H1 (cell line): ENCODE measurements at places on chromosomes 3 and 15. TPM values are rescaled to one million over a fixed set of nuclear protein-coding genes. Genes with fewer than 3 reads are reported as not detected.

DNA sequence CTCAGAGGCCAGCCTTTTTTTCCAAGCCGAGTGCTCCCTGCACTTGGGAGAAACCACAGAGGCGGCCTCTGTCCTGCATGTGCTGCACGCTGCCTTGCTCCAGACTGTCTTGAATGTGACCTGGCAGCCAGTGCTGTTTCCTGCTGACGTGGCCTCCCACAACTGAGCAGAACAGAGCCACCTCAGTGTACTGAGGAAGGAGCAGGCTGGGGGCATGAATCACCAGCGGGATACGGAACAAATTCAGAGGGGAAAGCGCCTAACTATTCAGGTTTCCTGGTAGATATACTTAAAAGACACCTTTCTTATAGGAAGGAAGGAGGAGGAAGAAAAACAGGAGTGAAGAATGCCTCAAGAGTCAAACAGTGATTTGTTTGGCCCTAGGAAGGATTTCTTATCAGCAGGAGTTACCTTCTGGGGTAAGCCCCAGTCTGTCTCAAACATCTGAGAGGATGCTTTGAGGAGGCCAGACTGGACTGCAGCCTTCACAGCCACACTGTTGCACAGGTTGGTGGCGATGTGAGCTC lies 114.0 kb downstream of the FNDC3B start:
- DNase-seq, result no peak

DNA sequence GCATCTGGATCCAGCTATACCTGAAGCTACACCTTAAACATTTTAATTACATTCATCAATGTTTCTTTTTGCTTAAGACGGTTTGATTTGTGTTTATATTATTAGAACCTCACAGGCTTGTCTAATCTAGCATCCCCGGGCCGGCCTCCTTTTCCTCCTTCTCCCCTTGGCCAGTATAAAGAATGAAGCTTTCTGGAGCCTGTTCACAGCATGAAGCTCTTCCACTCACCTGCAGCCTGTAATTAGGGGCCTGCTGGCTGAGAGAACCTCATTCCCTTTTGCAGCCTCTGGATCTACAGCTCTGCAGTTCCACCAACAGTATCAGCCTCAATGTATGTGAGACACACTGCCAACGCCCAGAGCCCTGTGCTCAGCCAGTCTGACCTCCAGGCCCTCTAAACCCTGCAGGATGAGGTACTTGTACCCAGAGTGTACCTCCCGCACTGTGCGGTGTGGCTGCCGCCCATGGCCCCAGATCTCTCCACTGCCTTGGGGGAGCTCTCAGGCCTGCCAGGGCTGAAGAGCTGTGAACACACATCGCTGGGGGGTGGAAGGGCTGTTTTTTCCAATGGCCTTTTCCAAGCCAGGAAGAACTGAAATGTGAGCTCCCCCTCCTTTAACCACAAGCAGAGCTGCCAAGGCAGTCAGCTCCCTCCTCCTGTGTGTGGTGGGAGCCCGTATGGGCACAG lies 114.7 kb upstream of the ALDH1A3 start:
- DNase-seq, result no peak

DNA sequence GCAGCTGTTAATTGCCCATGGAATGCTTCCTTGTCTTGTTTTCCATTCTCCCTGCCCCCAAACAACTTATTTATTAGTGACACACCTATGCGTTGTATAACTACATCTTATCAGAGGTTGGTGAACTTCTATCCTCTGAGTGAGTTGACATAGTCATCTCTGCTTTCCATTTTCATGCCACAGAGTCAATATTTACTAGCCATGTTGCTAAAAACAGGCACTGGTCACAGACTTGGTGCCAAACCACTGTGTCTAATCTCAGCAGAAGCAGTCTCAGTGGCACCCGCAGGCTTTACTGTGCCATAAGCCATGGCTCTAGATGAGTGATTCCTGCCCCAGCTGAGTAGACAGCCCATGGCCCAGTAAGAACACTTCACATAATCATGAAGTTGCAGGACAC lies 26.5 kb downstream of the DAPK2 start:
- no peak for DNase-seq

GRCh38 chr3:31247850-31248562 lies 284.7 kb upstream of the STT3B start:
- DNase-seq, result no peak

DNA sequence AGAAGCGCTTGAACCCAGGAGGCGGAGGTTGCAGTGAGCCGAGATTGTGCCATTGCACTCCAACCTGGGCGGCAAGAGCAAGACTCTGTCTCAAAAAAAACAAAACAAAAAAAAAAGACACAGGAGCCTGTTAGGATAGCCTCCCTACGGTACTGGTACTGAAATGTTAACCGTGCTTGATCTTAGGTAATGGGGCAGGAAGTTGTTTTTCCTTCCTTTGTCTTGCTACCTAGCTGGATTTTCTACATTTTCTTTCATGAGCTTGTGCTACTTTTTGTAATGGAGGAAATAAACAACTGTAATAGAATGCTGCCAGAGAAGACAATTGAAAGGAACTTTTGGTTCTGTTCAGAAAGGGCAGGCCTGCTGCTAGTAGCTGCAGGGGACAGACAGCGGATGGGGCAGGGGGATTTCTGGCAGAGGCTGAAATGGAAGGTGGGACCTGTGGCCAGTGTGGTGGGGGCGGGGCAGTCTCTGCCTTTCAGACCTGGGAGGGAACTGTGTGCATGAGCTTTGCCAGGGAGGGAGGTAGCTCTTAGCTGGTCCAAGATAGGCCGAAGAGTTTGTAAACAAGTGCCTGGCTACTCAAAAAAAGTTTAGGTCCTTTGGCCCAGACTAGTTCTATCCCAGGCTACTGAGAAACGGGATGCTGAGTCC lies 49.0 kb upstream of the SEMA4B start:
- DNase-seq, result peak; percentile 82

Gene CHST14
- total RNA-seq, result 17.7 and 20.3 TPM in 2 replicates

- peak; percentile 20 for DNase-seq
Measured at GRCh38 chr15:89652131-89652530, 3.1 kb downstream of the KIF7 start.

DNA sequence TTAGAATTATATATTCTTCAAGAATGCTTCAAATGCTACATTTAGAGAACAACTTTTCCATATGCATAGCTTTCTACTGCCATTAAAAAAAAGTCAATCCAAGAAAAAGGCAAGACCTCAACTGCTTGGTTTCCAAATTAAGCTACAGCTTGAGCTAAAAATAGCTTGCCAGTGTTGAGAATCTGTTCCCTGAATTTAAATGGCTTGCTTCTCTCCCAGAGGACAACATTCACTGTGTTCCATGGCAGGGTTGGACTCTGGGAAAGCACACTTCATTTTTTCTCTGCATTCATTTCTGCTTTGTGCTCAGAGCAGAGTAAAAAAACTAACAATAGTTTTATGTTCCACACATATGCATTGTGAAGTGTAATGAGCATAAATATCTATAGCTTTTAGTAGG lies 50.3 kb upstream of the ACTL6A start:
- no peak for DNase-seq

DNA sequence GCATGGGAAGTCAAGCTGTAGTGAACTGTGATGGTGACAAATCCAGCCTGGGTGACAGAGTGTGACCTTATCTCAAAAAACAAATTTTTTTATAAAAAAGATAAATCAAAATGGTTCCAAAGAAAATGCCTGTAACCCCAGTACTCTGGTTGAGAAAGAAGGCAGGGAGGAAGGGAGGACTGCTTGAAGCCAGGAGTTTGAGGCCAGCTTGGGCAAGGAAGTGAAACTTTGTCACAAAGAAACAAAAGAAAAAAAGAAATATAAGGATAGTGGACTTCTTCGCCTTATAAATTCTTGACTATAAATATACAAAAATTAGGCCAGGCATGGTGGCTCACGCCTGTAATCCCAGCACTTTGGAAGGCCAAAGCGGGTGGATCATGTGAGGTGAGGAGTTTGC lies 34.1 kb downstream of the SMARCC1 start:
- no peak for DNase-seq

GRCh38 chr15:90160781-90161727 lies 40.1 kb upstream of the SEMA4B start:
- DNase-seq, result peak; percentile 55

Gene SERPINI2
- 0.25 and 0.26 TPM in 2 replicates for total RNA-seq

GRCh38 chr3:197028728-197029510 lies 698 bp downstream of the MELTF start:
- DNase-seq, result peak; percentile 61

GRCh38 chr15:30990446-30991254 lies 778 bp downstream of the MTMR10 start:
- no peak for DNase-seq

GRCh38 chr3:143506190-143506589 lies 342.1 kb downstream of the SLC9A9 start:
- no peak for DNase-seq

Gene CHRNA3
- 2.1 TPM in 2 replicates for total RNA-seq

Gene STRIT1
- total RNA-seq, result 0.38 and 0.47 TPM in 2 replicates

DNA sequence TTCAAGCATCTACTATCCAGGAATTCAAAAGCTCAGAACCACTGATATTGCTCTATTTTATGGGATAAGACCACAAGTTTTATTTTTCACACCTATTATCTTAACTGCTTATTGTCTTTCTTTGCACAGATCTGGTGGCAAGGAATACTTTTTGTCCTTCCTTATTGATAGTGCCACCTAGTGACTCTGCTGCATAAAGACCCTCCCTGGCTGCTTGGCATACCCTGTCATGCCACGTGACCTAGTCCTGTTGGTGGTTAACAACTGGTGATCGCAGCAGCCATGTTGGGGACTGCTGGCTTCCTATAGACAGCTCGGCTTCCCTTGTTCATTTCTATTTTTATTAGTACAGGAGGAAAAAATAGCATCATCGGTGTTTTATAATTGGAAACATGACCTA lies 236.3 kb downstream of the MEX3B start:
- no peak for DNase-seq

- no peak for DNase-seq
Measured at GRCh38 chr3:17320266-17320665, 422.2 kb downstream of the TBC1D5 start.

GRCh38 chr15:58258501-58259292 lies 120.5 kb downstream of the AQP9 start:
- DNase-seq, result no peak

DNA sequence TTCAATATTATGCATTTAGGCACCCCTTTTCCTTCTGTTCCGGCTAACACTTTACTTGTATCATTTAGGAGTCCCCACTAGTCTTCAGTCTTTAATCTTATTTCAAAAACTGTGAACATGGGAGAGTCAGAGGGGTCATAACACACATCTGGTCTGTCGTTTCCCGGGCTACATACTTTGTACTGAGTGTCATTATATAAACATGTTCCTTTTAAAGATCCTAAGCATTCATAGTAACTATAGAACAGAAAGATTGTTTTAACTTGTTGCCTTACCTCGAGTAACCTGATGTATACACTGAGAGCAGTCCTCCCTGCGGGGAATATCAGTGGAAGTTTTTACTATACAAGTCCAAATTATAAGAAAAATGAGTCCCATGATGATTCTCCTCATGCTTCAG lies 78.2 kb upstream of the VEPH1 start:
- no peak for DNase-seq

Gene AADACL2
- not detected in 2 replicates for total RNA-seq

Gene MUSTN1
- total RNA-seq, result 0.84 and 2.4 TPM in 2 replicates

DNA sequence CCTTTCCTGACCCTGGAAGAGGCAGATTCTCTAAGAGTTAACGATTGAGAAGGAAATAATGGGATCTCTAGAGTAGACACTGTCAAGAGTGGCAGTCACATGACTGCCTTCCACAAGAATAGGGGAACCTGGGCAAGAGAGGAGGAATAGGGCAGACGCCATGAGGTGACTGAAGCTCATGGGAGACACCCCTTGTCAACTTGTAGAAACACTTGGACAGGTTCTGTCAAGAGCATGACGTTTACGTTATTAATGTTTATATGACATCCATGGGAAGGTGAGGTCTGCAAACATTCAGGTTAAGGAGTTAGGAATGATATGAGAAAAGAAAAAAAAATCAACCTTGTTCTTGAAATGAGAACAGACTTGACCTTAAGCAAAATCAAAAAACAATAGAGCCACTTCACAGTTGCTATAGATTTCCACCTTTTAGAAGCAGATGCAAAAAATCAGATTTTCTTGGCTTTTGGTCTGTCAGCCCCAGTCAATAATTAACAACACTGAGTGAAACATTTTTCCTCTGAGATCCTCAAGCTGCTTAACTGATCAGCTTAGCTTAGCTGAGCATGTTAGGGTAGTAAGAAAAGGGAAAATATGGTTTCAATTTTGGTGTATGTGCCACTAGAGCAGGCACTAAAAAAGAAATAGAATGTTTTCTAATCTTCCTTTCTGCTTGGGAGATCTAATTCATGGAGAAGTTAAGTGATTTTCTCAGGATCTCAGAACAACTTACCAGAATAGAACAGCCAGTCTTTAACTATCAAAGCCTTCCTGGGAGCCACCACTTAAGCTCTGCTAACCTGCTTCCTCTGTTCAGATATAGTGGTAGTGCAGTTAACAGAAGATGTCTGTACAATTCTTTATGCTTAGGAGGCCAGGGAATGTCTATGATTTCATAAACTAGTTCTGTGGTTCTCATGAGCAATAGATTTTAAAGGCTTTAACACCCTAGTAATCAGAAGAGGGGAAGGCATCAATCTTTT lies 116.9 kb downstream of the B3GALNT1 start:
- DNase-seq, result no peak

- no peak for DNase-seq
Measured at GRCh38 chr3:120348065-120348990, 826 bp downstream of the LRRC58 start.

GRCh38 chr3:141255846-141256261 lies 24.2 kb downstream of the PXYLP1 start:
- peak; percentile 54 for DNase-seq

- DNase-seq, result no peak
Measured at GRCh38 chr15:101413239-101413638, 76.3 kb downstream of the PCSK6 start.

- DNase-seq, result no peak
Measured at GRCh38 chr15:55514414-55514850, 6.4 kb upstream of the DNAAF4 start.

DNA sequence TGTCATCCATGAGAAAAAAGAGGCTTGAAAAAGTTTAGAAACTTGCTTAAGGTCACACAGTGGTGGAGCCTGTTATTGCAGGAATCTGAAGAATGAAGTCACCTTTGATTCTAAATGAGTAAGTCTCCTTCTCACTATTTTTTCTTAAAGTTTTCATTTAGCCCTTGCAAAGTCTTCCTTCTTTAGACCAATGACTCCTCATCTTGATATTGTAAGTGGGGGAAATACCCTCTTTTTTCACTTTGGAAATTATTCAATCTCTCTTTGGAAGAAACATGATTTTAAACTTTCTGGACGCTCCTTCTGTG lies 787 bp upstream of the SLMAP start:
- DNase-seq, result no peak

DNA sequence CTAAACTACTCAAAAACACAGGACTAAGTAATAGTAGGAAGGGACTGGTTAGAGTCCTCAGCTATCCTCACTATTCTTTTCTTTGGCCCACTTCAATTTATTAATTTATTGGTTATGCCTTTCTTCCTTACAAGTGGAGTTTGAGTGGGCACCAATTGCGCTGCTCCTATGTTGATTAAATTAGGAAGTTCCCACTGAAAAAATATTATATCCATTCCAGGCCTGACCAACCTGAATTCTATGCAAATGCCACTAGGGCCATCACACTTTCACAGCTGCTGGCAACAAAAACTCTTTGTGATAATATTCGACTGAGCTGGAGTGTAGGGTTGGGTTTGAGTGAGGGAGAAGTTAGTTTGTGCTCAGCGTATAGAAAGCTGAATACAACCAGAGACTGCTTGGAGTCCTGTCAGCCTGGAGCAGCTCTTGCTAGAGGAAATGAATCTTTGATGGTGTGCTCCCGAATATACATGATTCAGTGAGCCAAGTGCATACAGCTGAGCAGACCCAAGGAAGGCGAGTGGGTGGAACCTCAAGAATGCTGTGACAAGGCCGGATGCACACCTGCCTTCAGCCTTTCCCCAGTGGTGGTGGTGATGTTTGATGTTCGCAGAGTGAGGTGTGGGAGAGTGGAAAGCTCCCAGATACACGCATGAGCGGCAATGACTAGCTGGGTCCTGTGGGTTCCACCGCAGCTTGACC lies 1.5 kb downstream of the ARHGEF3 start:
- no peak for DNase-seq
